ENCODE measurements at places on chromosomes 4 and X. TPM values are rescaled to one million over a fixed set of nuclear protein-coding genes. Genes with fewer than 3 reads are reported as not detected.
A peak's percentile ranks its signal among the peaks of the same experiment; 100 is the strongest.

CCNA2 gene
- 51.3 TPM for total RNA-seq

DCK gene
- total RNA-seq = 20.2 TPM

POU3F4 gene
- total RNA-seq = not detected

BEX1 gene
- not detected for total RNA-seq

TCEAL8 gene
- total RNA-seq = 51.7 TPM

DNA sequence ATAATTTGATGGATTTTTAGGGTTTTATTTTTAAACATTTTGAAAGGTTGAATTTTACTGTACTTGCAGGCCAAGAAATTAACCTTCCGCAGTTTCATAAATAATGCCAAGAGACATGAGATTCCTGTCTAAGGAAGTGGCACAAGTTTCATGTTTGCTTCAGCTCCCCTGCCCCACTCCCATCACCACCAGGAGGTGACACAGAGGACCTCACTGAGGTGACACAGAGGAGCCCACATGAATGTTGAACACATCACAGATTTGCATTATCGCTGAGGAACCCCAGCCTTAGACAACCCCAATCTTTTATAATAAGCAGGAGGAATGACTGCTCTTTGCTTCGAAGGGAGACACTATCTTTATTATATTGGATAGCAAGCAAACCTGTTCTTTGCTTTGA, 491.4 kb upstream of the ATOH1 start:
- DNase-seq = no peak

GRCh38 chrX:84118769-84119168, 69.2 kb downstream of the RPS6KA6 start:
- DNase-seq = no peak

DNA sequence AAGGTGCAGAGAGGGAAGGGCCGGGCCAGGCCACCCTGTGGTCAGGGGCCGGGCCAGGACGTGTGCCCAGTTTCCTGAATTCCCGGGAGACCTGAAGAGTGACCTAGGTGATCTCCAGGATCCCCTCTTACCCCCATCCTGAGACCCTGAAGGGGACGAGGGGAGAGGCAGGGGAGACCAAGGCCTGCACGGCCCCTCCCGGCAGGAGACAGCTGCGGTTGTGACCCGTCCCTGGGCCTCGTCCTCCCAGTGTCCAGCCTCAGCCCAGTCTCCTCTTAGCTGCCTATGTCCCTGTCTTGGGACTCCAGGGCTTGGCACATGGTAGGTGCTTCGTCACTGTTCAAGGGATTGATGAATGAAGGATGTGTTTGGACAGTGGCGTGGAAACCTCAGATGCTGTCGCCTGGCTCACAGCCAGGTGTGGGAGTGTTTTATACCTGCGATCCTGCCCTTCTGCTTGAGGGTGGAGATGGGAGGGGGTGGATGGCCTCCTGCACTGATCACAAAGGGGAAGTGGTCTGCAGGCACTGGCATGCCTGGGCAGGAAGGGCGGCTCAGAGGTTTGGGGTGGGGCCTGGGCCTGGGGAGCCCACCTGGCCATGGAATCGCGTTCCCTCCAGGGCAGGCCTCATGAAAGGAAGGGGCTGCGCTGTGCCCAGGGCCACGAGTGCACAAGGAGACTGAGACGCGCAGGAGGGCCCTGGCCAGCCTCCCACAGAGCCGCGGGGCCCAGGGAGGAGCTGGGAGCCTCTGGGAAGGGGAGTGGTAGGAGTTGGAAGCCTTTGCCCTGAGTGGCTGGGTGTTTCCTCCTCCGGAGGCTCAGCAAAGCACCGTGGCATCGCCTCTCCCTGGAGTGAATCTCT, 6.9 kb downstream of the SH3TC1 start:
- no peak for DNase-seq

DNA sequence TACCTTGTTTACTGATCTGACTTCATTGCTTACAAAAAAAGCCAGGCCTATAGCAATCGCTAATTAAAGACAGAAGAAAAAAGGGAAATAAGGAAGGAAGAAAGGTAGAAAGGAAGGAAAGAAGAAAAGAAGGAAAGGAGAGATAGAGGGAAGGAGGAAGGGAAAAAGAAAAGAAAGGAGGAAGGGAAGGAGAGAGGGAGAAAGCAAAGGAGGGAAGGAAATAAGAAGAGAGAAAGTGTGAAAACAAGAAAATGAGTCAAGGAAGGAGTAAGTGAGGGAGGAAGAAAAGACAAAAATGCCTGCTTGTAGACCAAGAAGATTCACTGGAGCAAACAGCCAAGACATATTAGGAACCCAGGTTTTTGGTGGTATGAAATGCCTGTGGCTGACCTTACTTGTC, 57.0 kb upstream of the MAGEB16 start:
- no peak for DNase-seq

GRCh38 chr4:108287834-108288413, 119.2 kb upstream of the LEF1 start:
- DNase-seq = no peak

DNA sequence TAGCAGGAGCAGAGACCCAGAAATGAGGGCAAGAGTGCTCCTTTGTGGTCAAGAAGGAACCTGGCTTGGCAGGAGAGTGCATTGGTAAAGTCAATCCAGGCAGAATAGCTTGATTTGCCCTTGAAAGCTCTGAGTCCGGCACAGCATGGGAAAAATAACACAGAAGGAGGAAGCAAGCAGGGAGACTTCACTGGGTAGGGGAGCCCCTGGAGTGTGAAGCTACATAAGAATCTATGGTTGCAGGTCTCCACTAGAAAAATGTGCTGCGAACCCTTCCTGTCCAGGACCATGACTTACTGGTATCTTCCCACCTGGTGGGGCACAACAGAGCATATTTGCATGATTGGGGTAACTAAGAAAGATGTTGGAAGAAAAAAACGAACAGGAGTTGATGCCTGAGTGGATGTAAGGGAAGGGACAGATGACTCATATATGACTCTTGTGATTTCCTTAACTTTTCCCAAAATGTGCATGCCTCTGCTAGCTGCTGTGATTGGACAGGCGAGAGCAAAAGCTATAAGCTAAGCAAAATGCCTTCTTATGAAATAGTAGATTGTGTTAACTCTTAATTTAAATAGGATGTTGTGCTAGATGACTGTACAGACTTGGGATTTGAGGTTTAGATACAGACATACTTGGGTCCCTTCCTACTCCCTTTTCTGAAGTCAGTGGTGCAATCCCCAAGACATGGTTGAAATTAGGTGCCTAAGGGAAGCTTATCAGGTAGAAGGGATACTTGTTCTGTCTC, 3.3 kb downstream of the IL13RA1 start:
- DNase-seq = peak; percentile 42

GRCh38 chr4:67871867-67872266, 11.9 kb downstream of the TMPRSS11D start:
- DNase-seq = peak; percentile 57

- DNase-seq = no peak
Measured at GRCh38 chr4:150581056-150581605, 820 bp upstream of the MAB21L2 start.

DNA sequence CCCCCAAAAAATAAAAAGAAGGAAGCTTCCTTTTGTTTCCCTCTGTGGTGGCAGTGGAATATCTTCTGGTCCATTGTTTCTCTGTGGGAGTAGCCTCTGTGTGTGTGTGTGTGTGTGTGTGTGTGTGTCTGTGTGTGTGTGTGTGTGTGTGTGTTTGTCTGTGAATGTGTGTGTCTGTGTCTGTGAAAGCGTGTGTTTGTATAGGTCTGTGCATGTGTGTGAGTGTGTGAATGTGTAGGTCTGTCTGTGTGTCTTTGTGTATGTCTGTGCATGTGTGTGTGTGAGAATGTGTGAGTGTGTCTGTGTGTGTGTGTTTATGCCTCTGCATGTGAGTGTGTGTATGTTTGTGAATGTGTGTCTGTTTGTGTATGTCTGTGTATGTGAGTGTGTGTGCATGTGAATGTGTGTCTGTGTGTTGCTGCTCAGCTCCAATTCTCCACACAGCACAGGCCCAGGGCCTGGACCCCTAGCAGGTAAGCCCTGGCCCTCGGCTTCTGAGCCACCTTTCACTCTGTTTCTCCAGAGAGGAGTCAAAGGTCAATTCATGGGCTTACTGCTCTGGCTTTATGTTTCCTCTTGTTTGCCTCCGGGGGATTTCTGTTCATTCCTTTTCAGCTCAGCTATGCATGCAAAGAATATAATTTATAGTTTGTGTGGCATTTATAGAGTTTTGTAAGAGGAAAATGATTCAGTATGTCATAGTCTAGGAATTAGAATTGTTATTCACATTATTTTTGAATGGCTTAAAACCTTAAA, 89.8 kb downstream of the UCHL1 start:
- no peak for DNase-seq

DNA sequence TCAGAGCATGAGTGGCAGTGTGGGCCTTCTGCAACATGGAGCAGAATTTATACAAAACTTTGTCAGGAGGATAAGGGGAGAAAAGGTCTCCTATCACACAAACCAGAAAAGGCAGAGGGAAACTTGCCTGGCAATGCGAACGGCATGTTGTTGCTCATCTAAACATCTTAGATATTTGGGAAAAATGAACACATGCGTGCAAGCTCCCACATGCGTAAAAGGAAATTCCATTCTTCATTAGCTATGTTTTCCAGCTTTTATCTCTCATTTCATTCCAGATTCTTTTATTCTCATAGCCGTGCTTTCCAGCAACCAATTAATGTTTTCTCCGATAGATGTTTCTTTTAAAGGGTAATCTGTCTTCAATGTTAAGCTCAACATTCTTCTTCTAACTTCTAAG, 31.3 kb upstream of the GBA3 start:
- DNase-seq = no peak

- no peak for DNase-seq
Measured at GRCh38 chr4:162341533-162341932, 177.7 kb upstream of the FSTL5 start.

- DNase-seq = no peak
Measured at GRCh38 chrX:21155916-21156315, 218.3 kb upstream of the CNKSR2 start.
